RWPE2 (cell line): ENCODE measurements at places on chromosomes 6 and 20.

DNA sequence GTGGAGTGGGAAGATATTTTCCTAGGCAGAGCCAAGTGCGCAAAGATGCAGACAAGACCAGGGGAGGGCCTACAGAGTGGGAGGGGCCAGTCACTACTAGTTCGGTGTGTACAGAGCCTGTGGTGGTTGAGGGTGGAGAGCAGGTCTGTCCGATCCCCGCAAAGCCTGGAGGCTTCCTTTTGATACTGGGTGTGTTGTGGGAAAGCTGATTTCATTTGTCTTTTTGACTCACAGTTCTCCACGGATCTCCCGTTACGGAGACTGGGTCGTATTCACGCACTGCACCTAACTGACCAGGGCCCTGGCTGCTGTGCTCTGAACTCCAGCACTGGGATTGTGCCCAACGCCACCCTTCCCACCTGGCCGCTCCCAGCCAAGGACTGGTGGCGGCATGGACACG is 1.4 kb upstream of the TIAM2 start:
- DNase-seq: no peak

- DNase-seq: no peak
These were observed 17.2 kb upstream of the PLN start for GRCh38 chr6:118530942-118531341.

DNA sequence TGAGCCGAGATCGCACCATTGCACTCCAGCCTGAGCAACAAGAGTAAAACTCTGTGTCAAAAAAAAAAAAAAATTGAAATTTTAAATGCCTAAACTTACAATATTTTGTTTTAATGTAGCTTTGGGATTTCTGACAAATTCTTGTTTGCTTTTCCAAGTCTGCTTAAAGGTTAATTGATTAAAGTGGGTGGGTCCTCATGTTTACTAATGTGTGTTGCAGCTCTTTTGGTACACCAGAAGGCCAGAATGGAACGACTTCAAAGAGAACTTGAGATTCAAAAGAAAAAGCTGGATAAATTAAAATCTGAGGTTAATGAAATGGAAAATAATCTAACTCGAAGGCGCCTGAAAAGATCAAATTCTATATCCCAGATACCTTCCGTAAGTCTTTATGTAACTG is 2.7 kb upstream of the SUMO4 start:
- no peak for DNase-seq

DNA sequence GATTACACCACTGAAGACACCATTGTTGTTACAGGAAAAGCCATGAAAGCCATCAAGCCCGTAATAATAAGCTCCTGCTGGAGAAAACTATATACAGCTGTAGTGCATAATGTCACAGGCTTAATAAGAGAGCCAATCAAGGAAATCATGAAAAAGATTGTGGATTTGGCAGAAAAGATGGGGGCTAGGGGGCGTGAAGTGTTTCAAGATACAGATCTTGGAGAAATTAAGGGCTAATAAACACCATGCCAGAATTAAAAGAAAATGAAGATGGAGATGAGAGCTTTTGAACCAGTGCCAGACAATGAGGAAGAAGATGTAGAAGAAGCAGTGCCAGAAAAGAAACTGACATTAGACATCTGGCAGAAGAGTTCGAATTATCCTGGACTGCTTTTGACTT is 43.2 kb upstream of the DTNBP1 start:
- DNase-seq: no peak

DNA sequence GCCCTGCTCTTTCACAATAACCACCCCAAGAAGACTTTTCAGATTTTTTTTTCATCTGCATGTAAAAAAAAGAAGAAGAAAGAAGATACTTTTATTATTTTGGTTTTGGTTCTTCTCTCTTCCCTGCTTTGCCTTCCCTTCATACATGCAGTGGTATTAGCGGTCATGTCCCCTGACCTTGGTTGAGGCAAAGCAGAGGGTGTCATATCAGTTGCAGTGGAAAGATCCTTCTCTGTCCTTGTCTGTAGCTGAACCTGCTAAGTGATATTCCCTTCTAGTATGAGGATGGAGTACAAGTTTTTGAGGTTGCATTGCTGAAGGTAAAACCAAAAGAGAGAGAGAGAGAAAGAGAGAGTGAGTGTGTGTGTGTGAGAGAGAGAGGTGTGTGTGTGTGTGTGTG is 345.7 kb downstream of the UTRN start:
- DNase-seq: no peak

DNA sequence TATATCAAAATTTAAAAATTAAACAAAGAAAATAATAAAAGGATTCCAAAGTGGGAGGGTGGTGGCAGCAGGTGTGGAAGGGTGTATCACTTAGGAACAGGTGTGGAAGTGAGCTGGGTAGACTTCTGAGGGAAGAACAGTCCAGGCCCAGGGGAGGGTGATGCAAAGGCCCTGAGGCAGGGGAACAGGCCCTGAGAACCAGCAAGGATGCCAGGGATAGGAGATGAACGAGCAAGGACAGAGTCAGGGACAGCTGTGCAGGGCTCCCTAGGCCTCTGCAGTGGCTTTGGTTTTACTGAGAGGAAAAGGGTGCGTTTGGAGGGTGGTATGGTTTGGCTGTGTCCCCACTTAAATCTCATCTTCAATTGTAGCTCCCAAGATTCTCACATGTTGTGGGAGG is 9.4 kb upstream of the RAET1E start:
- no peak for DNase-seq

DNA sequence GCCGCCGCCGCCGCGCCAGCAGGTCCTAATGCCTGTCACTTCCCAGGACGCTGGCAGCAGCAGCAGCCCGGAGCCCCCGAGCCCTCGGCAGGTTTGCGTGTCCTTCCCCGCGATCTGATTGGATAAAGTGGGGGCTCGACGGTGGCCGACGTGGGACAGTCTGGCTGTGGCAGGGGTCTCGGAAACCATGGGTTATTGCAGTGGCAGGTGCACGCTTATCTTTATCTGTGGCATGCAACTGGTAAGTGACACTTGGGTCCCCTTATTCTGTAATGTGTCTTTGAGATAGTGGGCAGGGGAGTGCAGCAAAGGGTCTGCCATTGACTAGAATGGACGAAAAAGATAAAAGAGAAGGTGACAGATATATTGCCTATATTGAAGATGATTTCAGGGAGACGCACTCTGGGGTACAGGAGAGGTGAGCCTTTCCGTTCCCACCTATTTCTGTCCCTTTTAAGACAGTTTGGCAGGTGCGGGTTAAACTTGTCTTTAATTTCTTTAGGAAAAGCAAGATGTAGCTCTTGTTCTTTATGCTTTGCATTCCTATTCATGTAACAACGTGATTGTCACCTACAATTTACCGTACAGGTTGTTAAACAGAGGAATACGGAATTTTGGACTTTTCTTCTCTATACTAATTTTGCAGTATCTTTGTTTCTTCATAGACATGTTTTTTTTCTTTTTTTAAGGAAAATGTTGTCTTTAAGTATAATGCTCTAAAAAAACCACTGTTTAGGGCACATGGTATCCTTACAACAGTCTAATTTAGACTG is 535 bp downstream of the NKAIN2 start:
- no peak for DNase-seq

DNA sequence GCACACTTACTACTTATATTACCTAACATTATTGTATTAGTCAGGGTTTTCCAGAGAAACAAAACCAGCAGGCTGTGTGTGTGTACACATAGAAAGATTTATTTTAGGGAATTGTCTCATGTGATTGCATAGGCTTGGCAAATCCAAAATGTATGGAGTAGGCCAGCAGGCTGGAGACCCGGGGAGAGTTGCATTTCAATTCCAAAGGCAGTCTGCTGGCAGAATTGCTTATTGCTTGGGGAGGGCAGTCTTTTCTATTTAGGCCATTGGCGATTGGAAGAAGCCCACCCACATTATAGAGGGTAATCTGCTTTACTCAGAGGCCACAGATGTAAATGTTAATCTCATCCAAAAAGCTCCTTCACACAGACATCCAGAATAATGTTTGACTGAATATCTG is 157.0 kb downstream of the ADGRG6 start:
- no peak for DNase-seq

DNA sequence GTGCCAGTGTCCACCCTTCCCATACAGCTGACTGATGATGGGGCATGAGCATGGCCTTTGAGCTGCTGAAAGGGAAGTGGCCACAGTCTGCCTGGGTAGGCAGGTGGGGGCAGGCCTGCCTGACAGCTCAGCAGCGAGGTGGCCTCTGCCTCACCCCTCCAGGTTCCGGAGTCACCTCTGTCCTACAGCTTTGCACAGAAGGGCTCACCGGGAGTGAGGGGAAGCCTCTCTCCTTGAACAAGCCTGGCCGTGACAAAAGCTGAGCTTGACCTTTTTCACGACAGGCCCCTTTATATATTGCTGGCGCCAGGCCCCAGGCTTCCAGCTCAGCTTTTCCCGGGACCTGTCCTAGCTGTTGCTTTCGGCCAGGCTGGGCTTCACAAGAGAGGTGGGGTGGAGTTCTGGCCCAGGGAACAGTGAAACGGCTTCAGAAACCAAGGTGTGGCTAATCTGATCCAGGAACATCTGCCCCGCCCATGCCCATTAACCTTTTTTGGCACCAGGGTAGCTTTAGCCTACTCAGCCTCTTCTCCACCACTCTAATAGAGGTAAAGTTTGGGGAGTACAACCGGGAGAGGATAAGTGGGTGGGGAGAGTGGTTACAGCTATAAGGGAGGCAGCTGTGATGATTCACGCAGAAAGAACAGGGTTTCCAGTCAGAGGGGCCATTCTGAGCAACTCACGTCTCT is 42.9 kb downstream of the C6orf132 start:
- DNase-seq: peak; percentile 90

DNA sequence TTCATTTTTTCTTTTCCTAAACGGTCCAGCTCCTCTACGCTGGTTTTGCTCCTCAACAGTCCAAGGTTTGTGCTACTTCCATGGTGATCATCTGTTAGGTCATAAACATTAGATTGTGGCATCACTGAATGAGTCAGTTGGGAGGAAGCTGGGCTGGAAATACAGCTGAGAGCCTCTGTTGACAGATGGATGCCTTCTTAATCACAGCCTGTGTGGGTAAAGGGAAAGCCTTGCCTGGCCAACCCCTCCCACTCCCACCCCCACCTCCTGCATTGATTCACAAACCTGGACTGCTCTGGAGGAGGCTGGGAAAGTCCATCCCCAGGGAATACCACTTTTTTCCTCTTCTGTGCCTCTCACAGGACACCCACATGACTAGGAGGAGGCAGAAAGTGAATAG is 180.6 kb upstream of the CCN2 start:
- DNase-seq: peak; percentile 58

DNA sequence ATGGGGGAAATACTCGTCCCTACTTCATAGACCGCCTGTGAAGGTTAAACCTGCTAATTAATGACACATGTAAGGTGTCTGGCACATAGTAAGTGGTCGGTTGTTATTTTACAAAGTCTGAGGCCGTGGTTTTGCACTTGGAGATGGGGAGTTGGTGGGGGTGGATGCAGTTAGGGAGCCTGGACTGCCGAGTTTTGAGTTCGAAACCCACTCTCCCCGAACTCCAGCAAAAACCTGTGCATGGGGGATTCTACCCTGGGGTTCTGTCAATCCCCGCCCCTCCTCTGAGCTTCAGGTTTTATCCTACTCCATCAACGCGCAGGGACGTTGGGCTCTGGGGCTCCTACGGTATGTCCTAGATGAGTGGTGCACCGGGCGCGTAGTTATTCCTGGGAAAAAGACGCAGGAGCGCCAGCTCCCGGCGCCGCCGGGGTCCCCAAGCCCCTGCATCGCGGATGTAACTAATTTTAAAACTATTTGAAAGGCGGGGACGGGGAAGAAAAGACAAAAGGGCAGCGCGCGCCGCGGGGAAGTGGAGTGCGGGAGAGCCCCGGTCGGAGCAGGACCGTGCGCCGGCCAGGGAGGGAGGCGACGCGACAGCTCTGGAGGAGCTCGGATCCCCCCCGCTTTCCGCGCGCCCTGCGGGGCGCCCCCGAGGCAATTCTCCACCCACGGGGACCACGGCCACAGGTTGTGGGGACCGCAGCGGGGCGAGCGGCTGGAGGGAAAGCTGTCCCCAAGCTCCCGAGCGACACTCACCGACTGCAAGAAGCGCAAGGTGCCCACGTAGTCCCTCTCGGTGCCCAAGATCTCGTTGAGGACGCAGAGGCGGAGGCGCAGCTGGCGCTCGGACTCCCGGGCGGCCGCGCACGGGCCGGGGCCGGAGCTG is 672 bp downstream of the PREX1 start:
- peak; percentile 83 for DNase-seq

DNA sequence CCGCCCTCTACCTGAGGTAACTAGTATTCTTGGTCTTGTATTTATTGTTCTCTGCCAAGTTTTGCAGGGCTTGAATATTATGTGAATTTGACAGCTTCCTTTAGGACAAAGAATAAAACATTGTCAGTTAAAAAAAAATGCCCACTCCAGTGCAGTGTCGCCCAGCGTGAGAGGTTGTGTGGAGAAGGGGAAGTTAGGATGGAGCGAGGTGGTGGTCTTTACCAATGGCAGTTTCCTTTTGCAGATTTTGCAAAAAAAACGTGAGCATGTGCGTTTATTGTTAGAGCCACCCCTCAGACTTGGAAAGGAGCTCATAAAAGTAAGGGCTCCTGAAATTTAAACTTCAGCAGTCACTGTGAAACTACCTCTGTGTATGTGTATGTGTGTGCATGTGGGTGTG is 28.3 kb downstream of the UST start:
- DNase-seq: no peak

DNA sequence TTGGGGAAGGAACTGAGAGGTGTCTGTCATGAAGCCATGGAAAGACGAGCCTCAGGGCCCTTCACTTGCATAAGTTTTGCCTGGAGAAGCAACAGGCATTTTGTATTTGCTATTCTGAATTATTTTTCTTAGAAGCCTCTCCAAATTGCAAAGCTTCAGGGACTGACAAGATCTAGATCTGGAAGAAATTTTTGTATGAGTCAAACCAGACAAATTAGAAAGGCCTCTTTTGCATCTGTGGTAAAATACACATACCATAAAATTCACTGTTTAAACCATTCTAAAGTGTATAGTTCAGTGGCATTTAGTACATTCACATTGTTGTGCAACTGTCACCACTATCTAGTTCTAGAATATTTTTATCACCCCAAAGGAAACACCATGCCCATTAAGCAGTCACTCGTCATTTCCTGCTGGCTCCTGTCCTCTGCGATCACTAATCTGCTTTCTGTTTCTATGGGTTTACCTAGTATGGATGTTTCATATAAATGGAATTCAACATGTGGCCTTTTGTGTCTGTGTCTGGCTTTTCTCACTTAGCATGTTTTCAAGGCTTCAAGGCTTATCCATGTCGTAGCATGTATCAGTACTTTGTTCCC is 269.1 kb downstream of the PHF3 start:
- DNase-seq: no peak

DNA sequence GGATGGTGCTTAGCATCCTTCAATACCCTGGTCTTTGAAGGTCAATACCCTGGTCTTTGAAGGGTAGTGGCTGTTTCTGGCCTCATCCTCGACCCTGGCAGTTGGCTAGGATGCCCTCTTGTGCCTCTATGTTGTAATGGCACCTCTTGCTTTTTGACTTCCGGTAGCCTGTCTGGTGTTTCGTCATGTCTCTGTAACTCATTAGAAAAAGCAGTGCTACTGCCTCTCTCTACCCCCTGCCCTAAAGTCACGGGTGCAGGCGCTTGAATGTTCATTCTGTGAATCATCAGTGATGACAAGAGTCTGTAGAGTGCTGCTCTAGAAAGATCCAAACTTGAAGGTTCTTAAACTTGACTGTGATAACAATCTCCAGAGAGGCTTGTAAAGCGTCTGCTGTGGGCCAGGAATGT is 28.3 kb downstream of the RSPO4 start:
- no peak for DNase-seq
